ENCODE measurements at places on chromosomes 11 and 22. TPM values are rescaled to one million over a fixed set of nuclear protein-coding genes. Genes with fewer than 3 reads are reported as not detected.

CATSPER1 gene
- not detected for polyA plus RNA-seq

CNTN5 gene
- 4.7 TPM for polyA plus RNA-seq

TMX2 gene
- polyA plus RNA-seq = 63.9 TPM

GRCh38 chr11:93570759-93571413 is 27.7 kb upstream of the SMCO4 start:
- peak; percentile 11 for DNase-seq

GRCh38 chr11:9678576-9678975 is 14.7 kb downstream of the SWAP70 start:
- no peak for DNase-seq

DNA sequence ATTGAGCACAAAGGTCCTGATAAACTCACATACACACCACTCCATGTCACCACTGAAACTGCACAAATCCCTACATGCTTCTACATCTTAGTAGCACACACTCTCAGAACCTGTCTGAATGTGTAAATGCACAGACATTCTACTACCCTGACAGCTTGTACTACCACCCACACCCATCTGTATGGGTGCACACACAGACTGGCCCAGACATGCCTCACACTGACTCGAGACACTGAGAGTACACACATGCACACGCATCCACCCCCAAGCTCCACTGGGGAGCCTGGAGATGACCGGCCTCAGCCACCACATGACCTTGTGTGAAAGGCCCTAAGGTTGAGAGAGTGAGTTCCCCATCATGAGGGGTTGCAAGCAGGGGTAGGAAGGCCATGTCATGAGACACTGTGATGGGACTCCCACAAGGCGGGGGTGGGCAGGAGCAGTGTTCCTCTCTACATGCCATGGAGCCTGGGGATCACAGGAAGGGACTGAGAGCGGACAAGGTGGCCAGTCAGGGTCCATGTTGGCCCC is 28.1 kb downstream of the ARAP1 start:
- no peak for DNase-seq

DNA sequence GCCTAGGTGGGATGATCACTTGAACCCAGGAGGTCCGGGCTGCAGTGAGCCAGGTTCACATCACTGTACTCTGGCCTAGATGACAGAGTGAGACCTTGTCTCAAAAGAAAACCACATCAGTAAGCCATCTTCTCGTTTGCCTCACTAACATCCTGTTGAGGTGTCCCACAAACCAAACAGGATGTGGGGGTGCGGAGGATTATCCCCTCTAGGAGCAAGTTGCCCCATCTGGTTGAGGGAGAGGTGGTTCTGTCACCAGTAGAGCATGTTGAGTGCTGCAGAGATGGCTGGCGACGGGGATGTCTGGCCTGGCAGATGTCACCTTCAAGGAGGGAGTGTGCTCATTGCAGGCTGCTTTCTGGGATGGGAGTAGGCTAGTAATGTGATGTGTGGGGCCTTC is 72.4 kb downstream of the ZNRF3 start:
- DNase-seq = no peak

DNA sequence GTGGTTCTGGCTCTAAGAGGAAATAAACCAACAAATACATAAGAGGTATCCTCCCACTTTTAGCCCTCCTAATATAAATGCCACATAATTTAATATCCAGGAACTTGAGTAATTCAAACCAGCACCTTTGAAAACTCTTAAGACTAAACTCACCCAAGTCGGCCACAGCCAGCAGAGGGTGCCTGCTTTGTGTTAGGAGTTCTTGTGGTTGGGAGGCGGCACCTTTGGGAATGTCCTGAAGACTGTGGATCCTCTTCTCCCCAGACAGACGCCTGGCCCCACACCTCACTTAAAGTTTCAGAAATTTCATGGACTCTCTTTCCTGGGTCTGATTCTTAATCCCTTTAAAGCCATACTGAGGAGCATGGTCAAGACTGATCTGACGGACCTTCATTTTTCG is 169.0 kb downstream of the TBC1D22A start:
- no peak for DNase-seq

DNA sequence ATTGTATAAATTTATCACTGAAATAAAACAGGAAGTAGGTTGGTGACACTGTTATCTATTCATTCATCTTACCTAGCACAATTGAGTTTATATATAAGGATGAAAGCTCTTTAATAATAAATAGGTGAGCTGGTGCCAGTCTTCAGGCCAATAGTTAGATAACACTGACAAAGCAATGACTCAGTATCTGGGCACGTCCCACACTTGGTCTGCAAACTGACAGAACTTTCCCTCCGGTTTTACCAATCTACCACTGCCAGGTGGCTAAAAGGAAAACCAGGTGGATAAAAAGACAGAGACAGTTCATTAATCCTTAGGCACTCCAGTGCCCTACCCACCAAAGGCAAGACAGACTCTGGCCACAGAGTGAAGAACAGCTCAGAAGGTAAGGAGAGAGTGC is 17.6 kb downstream of the DDB1 start:
- DNase-seq = no peak

- no peak for DNase-seq
Observed at GRCh38 chr11:29200791-29201562, 815.9 kb downstream of the KCNA4 start.

DNA sequence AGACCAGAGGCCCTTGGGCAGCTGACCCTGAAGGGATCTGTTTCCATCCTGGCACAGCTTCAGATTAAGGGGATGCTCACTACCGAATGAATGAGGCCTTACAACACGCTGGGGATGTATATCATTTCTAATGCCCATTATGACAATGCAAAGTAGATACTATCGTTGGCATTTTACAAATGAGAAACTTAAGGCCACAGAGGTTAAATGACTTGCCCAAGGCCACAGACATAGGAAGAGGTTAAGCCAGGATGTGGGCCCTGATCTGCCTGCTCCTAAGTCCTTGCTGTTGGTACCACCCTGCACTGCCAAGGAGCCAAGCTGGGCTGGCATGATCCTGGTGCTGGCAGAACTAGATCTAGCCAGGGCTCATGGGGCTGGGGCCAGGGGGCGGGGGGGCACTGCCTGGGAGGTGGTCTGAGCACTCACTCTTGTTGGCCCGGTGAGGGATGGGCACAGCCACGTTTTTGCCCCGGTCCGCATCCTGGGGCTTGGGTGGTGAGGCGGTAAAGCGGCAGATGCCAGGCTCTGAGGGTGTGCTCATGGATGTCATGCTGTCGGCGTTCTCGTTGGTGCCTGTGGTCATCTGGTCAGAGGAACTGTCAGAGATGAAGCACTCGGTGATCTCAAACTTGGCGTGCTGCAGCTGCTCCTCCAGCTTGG is 102.8 kb downstream of the CEP164 start:
- no peak for DNase-seq

- DNase-seq = no peak
Observed at GRCh38 chr11:83643115-83643514, 356.9 kb upstream of the CCDC90B start.

GRCh38 chr22:40469181-40469580 is 98.8 kb downstream of the SGSM3 start:
- no peak for DNase-seq

DNA sequence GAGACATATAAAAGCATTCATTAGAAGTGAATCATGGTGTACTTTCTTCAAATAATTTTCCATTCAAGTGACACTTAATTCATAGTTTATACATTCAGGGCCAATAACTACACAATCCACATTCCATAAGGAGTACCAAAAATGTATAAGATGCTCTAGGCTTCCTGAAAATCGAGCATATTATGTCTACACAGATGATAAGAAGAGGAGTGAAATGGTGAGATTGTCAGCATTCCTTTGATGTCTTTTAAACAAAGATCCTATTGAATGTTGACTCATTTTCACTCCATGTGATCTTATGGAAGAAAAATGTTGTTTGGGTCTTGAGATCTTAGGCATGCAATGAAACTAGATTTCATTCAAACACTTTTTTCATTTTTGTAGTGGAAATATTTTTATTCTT is 843.2 kb downstream of the KCNA4 start:
- DNase-seq = no peak

GRCh38 chr11:35917676-35918075 is 26.2 kb upstream of the LDLRAD3 start:
- DNase-seq = no peak

- DNase-seq = no peak
Observed at GRCh38 chr11:26698224-26698623, 23.6 kb downstream of the SLC5A12 start.

DNA sequence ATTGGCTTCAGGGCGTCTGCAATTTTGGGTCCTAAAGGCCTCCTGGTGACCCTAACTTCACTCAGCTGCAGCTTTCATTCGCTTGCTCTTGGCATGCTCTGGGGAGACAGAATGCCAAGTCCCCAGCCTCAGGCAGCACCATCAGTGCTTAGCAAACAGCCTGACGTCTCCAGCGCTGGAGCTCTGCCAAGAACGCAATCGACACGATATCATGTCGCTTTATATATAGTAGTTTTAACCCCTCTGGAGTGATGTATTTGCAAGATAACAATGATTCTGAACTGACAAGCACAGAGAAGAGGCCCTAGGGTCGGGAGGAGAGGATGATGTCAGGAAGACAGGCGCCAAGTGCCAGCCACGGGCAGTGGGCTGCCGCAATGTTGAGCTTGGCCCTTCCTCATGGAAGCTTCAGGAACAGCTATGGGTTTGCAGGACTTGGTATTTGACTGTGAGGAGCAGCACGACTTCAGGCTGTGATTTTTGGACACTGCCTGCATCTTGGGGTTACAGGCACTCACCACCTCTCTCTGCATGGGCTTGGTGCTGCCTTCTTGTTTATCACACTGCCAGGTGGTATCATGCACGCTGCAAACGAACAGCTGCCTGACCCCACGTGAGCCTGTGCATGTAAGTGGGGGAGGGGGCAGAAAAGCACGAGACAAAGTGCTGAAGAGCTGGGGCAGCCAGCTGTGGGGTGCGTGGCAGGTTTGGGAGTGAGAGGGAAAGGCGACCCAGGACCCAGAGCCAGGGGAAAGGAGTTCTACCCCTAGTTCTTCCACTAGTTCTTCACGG is 26.1 kb downstream of the B3GAT1 start:
- DNase-seq = peak; percentile 22

- DNase-seq = no peak
Observed at GRCh38 chr11:81420668-81421250, 1312.9 kb downstream of the FAM181B start.

Data from muscle of back (tissue), 13 donors.